Activated T-helper 2 cell treated with anti-CD3 and anti-CD28 coated beads, Interferon-gamma antibody, Interleukin-2, Interleukin-4, amounts not matched to agents 10 μg/mL and 5 μg/mL and 100 μg/mL, durations not matched to agents 14 hours and 24 hours and 36 hours (primary cell): ENCODE measurements at places on chromosomes 5 and 9.

DNA sequence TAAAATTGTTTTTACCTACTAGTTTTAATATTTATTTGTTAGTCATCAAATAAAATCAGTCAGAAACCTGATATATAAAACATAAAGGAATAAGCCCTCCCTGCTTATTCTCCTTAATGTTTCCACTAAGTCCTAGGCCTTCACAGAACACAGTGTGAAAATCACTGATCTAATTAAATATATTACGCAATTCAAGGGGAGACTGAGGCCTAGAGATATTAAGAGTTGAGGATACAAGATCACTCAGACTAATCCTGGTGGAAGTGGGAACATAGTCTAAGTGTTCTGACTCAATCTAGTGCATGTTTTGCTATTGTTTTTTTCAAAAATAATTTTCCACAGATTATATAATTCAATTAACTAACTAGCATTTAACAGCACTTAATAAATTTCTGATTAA is 401.1 kb downstream of the SLCO4C1 start:
- DNase-seq, result no peak
- H3K27ac ChIP-seq, result no peak overlapping the region
- H3K4me3 ChIP-seq, result no peak overlapping the region

DNA sequence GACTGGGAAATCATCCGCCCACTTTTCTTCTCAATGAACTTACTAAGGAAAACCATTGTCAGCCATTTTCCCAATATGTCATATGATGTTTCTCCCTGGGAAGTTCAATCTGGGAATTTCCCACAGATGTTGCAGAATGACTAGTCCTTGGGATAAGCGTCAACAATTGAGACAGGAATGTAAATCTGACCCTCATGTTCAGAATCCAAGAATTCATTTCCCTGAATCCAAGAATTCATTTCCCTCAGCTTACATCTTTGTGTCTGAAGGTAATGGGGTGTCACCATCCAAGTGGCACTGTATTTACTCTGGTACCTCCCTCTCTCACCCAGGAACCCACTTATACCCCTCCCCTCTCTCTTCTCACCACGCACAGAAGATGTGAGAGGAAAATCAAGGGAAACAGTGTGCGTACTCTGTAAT is 7.4 kb downstream of the KLF9 start:
- H3K4me1 ChIP-seq, result peaks cover 61% of the 10 kb centered on the region

GRCh38 chr5:95780597-95780996 is 41.9 kb downstream of the GLRX start:
- no peak overlapping the region for H3K4me3 ChIP-seq
- no peak overlapping the region for H3K27ac ChIP-seq
- DNase-seq, result no peak
- peaks cover 17% of the 10 kb centered on the region for H3K4me1 ChIP-seq

DNA sequence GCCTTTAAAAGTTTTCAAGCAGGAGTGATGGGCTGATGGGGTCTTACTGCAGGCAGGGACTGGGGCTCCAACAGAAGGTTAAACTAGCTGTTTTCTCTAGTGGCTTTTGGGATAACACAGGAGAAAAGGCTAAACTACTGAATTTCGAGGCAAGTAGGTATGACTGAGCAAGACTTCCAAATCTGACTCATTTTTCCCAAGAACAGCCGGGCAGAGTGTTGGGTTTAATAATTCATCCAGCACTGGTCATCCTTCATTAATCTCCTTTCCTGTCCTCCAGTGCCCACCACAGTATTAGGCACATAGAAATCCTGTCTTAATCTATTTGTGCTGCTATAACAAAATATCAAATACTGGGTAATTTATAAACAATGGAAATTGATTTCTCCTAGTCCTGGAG is 20.5 kb downstream of the MSX2 start:
- no peak for DNase-seq
- peaks cover 11% of the 10 kb centered on the region for H3K27me3 ChIP-seq
- no peak overlapping the region for H3K4me3 ChIP-seq
- peaks cover 3% of the 10 kb centered on the region for H3K36me3 ChIP-seq

DNA sequence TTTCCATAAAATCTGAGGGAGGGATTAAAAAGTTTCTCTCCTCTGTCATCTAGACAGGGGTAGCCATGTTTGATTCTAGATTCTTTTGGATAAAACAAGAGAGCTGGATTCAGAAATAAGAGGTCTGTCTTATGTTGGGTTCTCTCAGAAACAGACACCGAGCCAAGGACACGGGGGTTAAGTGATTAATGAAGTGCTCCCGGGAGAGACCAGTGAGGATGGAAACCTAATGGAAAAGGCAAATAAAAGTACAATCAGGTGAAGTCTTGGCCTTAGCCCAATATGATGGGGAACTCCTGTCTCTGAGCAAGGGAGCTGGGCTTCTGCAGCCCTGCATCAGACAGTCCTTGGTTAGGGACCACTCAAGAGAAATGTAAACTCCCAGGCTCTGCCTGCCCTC is 308.8 kb upstream of the PANK3 start:
- peaks cover 3% of the 10 kb centered on the region for H3K27me3 ChIP-seq
- no peak overlapping the region for H3K27ac ChIP-seq
- H3K4me1 ChIP-seq, result peaks cover 9% of the 10 kb centered on the region
- H3K36me3 ChIP-seq, result no peaks in the 10 kb centered on the region

GRCh38 chr5:6805841-6806240 is 92.6 kb downstream of the TENT4A start:
- H3K27ac ChIP-seq, result no peak overlapping the region
- H3K36me3 ChIP-seq, result no peaks in the 10 kb centered on the region
- DNase-seq, result no peak
- peaks cover 9% of the 10 kb centered on the region for H3K27me3 ChIP-seq
- no peaks in the 10 kb centered on the region for H3K4me1 ChIP-seq

- peaks cover 5% of the 10 kb centered on the region for H3K27me3 ChIP-seq
- DNase-seq, result no peak
- no peak overlapping the region for H3K4me3 ChIP-seq
- H3K36me3 ChIP-seq, result no peaks in the 10 kb centered on the region
These were observed 45.2 kb upstream of the ALDH1B1 start for GRCh38 chr9:38347271-38347671.
